ENCODE measurements at places on chromosomes 2 and 18. TPM values are rescaled to one million over a fixed set of nuclear protein-coding genes. Genes with fewer than 3 reads are reported as not detected.

Gene NXPH2
- not detected for total RNA-seq

Gene CFAP221
- 1.1 TPM for total RNA-seq

Gene NYAP2
- not detected for total RNA-seq

Gene CELF4
- not detected for total RNA-seq

Gene IL36B
- total RNA-seq, result not detected

Gene METTL8
- total RNA-seq, result 12.7 TPM

Gene HOXD12
- not detected for total RNA-seq

Gene SPEG
- total RNA-seq, result 1.8 TPM

Gene STAT4
- 0.13 TPM for total RNA-seq

Gene POTEC
- total RNA-seq, result not detected

Gene GCKR
- total RNA-seq, result 7.5 TPM

Gene OSR1
- not detected for total RNA-seq

Gene CYP27A1
- total RNA-seq, result 10.9 TPM

Gene IL1B
- total RNA-seq, result 0.46 TPM

Gene MYO3B
- total RNA-seq, result not detected

Gene SATB2
- 2.0 TPM for total RNA-seq

Gene FOXD4L1
- 0.11 TPM for total RNA-seq

Gene BMP10
- not detected for total RNA-seq

Gene ASPRV1
- 0.11 TPM for total RNA-seq

Gene LYG2
- not detected for total RNA-seq

Measured in pulmonary artery endothelial cell (primary cell).